ENCODE measurements at places on chromosomes 2 and 18.

- no peak for DNase-seq
These were observed 22.6 kb upstream of the PLEK start for GRCh38 chr2:68342470-68342869.

DNA sequence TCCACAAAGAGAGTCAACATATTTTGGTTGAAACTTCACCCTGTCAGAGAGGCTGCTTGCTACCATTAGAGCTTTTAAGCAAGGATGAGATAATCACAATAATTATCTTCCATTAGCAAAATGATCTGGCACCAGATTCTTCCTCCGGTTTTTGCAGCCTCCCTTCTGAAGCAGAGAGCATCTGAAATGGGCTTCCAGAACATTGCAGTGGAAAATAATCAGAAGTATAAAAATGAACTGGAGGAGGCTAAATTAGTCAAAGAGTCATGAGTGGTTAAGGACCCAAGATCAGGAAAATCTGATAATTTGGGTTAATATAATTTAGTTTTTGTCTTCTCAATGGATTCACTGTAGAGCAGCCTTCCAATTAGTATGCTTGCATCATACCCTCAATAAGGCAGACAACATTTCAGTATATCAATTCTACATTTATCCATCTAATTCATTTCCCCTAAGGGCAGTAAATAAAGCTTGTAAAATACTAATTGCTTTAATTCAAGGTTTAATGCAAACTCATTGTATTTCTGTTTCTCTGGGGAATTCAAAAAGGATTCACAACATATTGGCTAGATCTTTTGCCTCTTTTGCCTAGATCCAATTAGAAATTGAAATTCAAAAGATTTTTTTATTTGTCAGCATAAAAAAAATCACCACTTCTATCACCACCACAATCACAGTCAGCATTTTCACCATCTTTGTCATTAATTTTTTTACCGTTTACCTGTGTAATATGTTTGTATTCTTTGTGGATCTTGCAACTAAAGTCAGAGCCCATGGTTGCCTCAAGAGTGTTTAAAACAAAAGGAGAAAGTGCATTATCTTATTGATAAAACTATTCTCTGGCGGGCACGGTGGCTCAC, 537.2 kb upstream of the DCC start:
- DNase-seq, result no peak

- no peak for DNase-seq
These were observed 112.7 kb upstream of the REV1 start for GRCh38 chr2:99602476-99602875.

- no peak for DNase-seq
These were observed 420.1 kb upstream of the ACVR2A start for GRCh38 chr2:147424766-147425165.

- no peak for DNase-seq
These were observed 6.3 kb downstream of the B3GNT2 start for GRCh38 chr2:62202019-62202722.

- DNase-seq, result no peak
These were observed 112.8 kb upstream of the NCK2 start for GRCh38 chr2:105631922-105632321.

- no peak for DNase-seq
These were observed 180.2 kb downstream of the THADA start for GRCh38 chr2:43415592-43415991.

DNA sequence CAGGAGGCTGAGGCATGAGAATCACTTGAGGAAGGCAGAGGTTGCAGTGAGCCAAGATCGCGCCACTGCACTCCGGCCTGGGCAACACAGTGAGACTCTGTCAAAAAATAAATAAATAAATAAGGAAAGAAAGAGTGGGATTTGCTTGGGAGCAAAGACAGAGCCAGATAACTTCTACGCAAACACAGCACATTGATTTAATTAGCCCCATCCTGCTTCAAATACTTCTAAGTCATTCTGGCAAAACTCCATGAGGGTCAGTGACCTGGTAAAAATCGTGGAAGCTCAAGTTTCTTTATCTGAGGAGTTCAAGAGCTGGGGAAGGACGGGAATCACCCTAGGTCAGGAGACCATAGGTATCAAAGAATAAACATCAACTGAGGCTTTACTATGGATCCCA, 70.6 kb upstream of the TCF7L1 start:
- no peak for DNase-seq

DNA sequence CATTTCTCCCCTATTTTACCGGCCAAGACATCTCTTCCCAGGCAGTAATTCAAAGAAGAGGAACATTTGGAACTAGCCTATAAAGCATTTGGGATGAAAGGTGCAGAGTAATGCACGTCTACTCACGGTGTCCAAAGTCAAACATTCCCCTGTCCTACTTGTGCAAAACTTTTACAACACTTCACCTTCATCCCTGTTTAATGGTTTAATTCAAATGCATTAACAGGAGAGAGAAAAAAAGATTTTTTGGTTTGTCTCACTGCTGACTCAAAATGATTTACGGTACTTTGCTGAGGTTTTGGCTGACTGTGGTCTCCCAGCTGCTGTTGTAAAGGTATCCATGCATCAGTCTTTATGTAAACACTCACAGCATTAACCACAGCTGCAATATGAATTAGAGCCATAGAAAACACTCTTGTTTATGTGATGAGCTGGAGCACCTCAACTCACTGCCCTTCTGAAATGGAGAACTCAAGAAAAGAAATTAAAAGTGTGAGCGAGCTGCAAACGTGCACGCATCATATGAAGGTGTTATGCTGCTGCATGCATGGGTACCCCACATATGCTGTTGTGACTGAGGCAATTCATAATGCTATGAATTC, 220.5 kb downstream of the PIEZO2 start:
- no peak for DNase-seq

- no peak for DNase-seq
These were observed 50.9 kb upstream of the RGPD4 start for GRCh38 chr2:107775791-107776190.

DNA sequence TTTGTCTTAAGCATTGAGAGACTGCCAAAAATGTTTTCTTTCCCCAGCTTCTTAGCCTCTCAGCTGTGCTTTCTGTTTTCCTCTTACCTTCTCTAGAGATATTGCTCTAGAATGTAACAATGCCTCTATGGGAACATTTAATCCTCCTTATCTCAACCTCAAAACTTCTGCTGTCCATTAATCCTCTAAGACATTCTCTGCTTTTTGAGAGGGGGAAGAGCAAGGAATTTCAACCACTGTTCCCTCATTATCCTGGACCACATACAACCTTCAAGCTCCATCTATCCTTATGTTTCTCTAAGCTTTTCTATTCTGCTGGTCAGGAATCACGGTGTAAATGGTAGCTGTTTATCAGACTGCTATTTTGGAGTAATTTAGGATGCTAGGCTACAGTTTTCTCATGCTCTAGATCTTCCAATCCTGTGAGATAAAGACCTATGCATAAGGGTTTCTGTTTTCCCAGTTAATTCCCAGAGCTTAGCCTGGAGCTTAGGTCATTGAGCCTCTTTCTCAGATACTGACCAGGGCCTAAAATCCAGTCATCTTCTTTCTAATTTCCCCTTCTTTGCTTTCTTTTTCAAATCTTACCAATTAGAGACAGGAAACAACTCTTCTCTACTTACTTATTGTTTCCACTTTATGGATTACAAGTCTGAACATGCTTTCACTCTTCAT, 282.0 kb downstream of the CALCRL start:
- no peak for DNase-seq

DNA sequence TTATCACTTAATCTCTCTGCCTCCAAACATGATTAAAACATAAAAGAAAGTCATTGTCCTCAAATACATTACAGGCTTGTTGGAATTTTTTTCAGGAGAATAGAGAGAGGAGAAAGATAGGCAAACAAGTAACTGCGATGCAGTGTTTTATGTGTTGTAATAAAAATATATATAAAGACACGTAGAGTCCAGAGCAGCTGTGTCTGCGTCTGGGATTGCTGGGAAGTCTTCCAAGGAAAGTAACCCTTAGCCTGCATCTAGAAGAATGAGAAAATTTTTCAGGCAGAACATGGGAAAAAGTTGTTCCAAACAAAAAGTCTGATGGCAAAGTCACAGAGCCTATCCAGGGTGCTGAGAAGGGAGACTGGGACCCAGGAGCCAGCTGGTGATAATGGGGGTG, 91.8 kb upstream of the ST6GAL2 start:
- no peak for DNase-seq

DNA sequence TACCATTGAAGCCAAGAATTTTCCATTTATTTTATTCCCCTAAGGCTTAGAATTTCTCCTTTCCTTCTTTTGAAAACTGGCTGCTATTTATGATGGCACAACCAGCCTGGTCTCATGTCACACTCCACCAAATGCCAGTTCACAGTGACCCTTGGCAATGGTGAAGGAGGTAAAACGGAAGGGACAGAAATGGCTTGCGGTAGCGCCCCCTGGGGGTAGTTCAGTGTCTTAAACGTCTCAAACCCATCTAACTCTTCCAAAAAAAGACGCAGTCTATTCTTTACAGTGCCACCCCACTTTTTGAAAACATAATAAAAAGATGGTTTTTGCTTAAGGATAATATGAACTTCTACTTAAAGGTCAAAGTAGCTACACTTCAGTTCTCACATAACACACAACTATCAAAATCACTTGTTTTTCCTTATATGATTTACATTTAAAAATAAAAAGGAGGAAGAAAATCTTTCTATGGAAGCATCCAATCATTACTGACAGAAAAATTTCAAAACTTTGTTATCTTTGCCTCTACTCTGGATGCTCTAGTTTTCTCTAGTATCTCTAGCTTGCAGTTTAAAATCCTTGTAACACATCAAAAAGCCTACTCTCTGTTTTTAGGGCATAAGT, 28.0 kb downstream of the PNO1 start:
- peak; percentile 23 for DNase-seq

DNA sequence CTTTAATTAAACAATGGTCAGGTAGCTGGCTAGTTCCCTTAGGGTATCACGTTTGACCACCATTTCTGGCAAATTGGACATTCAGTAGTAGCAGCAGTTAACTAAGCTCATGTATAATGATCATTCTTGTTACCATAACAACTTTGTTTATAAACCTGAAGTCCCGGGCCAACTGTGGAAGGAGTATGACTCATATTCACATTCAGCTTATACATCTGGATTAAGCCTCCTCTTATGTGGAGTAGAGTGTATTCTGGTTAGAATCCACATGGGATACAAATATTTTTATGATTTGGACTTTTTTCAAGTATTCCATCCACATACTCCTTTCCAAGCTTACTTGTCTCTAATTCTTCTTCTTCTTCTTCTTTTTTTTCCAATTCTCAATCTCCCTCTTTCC, 70.3 kb upstream of the ZSWIM2 start:
- no peak for DNase-seq

- no peak for DNase-seq
These were observed 384.9 kb upstream of the DCC start for GRCh38 chr18:51955136-51955535.

DNA sequence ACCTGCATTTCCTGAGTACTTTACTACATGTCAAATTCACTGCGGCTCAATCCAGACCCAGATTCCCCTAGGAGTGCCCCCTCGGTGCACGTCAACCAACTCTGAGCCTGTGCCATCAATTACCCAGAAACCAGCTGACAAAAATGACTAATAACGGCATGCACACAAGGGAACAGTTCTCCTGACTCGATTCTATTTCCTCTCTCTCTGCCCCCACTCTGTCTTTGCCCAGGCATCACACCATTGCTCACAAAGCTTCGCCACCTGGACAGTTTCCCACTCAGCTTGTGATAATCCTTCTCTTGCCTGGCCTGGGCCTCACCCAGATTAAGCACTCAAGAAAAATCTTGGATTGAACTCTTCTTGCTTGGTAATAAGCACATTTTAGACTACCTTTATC, 115.3 kb upstream of the NDUFV2 start:
- DNase-seq, result no peak

DNA sequence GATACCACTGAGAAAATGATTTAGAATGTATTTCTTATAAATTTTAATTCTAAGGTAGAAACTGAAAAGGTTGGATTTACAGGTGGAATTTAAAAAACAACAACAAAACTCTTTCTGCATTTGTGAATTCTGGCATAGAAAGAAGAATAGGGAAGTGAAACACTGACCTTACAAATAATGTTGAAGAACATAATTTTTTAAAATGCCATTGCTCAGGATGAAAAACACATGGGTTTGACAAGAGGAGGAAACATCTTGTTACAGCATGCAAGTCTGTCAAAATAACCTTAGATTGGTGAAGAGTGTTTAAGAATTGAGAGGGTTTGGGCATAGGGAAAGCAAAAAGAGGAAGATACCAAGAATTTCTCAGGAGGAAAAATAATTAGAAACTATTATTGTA, 184.3 kb downstream of the UBE2E3 start:
- DNase-seq, result no peak

DNA sequence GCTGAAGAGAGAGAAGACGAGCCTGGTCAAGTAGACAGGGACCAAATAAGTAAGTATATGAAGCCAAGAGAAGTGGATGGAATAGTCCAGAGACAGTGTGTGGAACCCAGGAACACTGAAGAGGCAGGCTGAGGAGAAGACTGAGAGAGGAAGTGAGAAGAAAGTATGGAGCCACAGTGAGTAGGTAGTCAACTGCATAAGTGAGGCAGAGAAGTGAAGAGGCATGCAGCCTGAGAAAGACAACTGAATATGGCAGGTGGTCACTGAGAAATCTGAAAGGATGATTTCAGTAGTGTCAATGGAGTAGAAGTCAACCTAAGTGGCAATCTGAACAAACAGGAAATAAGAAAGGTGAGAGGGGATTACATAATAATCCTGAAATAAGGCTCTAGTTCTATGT, 55.4 kb downstream of the CWC22 start:
- no peak for DNase-seq

GRCh38 chr2:133825778-133826177, 257.5 kb upstream of the NCKAP5 start:
- DNase-seq, result no peak

DNA sequence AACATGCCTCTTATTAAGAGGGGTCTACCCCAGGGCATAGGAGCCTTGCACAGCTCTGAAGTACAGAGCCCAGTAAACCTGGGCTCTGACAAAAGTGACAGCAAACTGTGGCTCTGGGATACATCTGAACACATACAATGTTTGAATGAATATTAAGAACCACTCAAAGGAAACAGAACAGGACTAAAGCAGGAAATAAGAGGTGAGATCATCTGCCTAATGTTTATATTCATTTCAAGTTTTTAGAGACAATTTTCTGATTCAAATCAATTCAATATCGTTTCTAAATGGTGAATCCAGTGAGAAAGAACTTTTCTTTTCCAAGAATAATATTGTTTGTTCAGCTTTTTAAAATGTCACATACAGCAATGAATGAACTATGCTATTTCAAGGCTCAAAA, 136.7 kb upstream of the CAVIN2 start:
- no peak for DNase-seq

- peak; percentile 31 for DNase-seq
These were observed 72.7 kb upstream of the MGAT5 start for GRCh38 chr2:134181219-134181618.

DNA sequence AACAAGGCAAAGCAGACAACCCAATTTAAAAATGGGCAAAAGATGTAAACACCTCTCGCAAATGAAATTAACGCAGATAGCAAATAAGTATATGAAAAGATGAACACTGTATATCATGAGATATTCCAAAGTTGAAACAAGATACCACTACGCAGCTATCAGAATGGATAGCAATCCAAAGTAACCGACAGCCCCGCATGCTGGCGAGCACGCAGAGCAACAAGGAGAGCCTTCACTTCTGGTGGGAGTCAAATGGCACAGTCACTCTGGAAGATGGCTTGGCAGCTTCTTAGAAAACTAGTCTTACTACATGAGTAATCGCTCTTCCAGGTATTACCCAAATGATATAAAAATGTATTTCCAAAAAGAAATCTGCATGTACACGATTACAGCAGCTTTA, 1.4 kb downstream of the NDUFA10 start:
- no peak for DNase-seq

- DNase-seq, result no peak
These were observed 29.7 kb downstream of the NAB1 start for GRCh38 chr2:190678444-190679162.

Measured in colonic mucosa (tissue), 4 donors.